ENCODE measurements at places on chromosomes 12 and 14. TPM values are rescaled to one million over a fixed set of nuclear protein-coding genes. Genes with fewer than 3 reads are reported as not detected.

GRCh38 chr12:132766380-132767085 is 4.9 kb upstream of the ANKLE2 start:
- no peaks in the 10 kb centered on the region for H3K27me3 ChIP-seq

CMA1 gene
- 0.92 TPM for total RNA-seq

DNA sequence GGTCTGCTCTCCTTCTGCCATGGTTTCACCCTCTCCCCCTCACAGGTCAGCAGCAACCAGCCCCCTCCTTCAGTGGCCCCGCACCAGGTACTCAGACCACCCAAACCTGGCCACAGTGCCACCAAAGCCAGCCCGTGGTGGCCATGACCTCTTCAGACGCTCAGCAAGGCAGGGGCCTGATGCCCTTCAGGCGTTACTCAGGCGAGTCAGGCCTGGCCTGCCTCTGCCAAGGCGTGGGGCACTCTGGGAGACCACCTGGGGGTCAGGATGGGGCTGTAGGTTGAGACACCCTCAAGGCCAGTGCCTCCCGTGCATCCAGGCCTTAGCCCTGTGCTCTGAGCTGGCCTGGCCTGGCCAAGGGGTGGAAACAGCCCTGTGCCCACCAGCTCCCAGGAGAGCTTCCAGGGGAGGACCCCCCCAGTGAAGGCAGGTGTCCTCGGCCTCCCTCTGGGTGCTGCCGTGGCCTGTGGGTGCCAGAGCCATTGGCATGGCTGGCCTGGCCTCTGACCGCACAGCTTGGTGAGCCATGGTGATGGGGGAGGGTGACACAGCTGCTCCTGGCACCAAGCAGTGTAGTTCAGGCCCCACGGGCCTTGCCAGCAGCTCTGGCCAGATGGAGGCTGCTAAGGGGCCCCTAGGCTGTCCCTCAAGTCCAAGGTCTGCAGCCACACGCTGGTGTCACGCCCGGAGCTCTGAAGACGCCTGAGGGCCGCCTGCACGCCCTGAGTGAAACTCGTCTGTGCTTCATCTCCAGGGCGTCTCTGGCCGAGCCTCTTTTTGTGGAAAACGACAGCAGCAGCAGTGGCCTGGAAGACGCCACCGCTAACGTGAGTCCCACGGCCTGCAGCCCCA is 15.1 kb downstream of the XRCC3 start:
- peaks cover 4% of the 10 kb centered on the region for H3K36me3 ChIP-seq
- H3K4me3 ChIP-seq: no peak overlapping the region
- peaks cover 48% of the 10 kb centered on the region for H3K4me1 ChIP-seq
- no peaks in the 10 kb centered on the region for H3K27me3 ChIP-seq
- H3K27ac ChIP-seq: peak overlapping the region; percentile 71

GRCh38 chr14:102437997-102438915 is 71.3 kb downstream of the ANKRD9 start:
- H3K4me1 ChIP-seq: peaks cover 25% of the 10 kb centered on the region
- H3K36me3 ChIP-seq: no peaks in the 10 kb centered on the region
- H3K4me3 ChIP-seq: peak overlapping the region; percentile 64
- DNase-seq: peak; percentile 90
- no peaks in the 10 kb centered on the region for H3K27me3 ChIP-seq

- no peaks in the 10 kb centered on the region for H3K4me1 ChIP-seq
- H3K27me3 ChIP-seq: no peaks in the 10 kb centered on the region
- no peak overlapping the region for H3K27ac ChIP-seq
These were observed 37.8 kb downstream of the SLCO1A2 start for GRCh38 chr12:21296751-21297406.

ZNF605 gene
- total RNA-seq: 7.8 TPM

GRCh38 chr14:100451264-100451663 is 128.1 kb downstream of the SLC25A47 start:
- no peaks in the 10 kb centered on the region for H3K36me3 ChIP-seq
- H3K27ac ChIP-seq: no peak overlapping the region
- DNase-seq: no peak
- H3K4me1 ChIP-seq: no peaks in the 10 kb centered on the region

HSPA2 gene
- 65.6 TPM for total RNA-seq

KLRC4 gene
- not detected for total RNA-seq

DNA sequence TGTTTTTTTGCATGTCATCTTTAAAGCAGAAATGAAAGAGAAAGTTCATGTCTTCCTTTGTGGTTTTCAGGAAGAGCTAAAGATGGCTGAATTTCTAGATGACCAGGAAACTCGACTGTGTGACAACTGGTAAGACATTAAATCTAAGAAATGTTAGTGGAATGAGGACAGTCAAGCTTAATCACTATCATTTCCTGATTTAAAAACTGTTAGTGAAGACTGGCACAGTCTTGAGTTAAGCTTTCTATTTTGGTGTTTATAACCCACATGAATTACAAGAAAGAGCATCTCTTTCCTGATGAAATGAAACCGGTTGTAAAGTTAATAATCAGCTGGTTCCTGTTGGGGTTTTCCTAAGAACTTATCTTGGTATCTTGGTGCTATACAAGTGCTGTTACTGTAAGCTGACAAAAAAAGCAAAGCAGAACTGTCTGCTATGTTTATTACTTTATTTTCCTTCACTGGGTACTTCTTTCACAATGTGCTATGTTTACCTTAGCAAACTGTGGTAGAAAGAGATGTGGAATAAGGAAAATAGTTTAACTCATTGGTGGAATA is 5.2 kb downstream of the TRAFD1 start:
- H3K27ac ChIP-seq: peak overlapping the region; percentile 56
- no peaks in the 10 kb centered on the region for H3K27me3 ChIP-seq
- peaks cover 30% of the 10 kb centered on the region for H3K4me1 ChIP-seq
- peak overlapping the region; percentile 4 for H3K4me3 ChIP-seq
- DNase-seq: no peak

DNA sequence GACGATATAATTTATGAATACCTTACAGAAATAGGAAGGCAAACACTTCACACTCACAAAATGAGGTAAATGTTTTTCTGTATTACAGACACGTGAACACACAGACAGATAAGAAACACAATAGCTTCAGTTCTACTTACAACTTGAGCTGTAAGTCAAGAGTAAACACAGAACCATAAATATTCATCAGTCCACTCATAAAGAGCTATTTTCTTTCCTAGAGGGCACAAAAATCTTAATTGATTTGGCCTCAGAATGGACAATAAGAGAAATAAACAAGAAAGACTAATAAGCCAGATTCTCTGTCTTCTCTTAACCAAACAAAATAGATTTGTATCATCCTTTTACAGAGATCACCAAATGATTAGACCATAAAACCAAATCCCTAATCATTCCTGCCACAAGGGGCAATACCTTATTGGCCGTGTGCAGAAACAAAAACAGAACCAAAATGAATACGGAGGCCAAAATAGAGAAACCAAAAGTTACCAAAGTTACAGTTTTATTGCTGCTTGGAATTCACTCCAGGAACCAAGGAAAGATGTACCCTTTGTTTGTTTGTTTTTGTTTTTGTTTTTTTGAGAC is 38.1 kb upstream of the GARIN2 start:
- no peaks in the 10 kb centered on the region for H3K4me1 ChIP-seq
- no peak for DNase-seq
- H3K27ac ChIP-seq: no peak overlapping the region
- H3K4me3 ChIP-seq: no peak overlapping the region

GRCh38 chr14:33063521-33063920 is 124.8 kb downstream of the NPAS3 start:
- H3K4me3 ChIP-seq: no peak overlapping the region
- H3K4me1 ChIP-seq: no peaks in the 10 kb centered on the region
- H3K27ac ChIP-seq: no peak overlapping the region
- H3K27me3 ChIP-seq: no peaks in the 10 kb centered on the region
- no peak for DNase-seq

GLIPR1 gene
- 5.1 TPM for total RNA-seq

DNA sequence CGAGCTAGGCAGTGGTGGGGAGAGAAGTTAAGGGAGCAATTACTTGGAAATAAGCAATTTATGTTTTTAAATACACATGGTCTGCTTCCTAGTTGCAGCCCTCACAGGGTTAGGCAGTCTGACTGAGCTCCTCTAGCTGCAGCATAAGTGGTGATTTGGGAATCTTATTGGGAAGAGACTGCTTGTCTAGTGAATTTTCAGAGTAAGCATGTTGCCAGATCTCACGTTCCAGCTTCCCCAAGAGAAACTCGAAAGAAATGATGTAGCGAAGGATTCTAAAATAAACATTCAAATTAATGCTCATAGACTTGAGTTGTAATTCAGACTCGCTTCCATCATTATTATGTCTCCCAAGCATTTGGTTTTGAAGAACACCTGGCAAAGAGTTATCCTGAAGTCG is 440.2 kb downstream of the ATP23 start:
- H3K27me3 ChIP-seq: no peaks in the 10 kb centered on the region
- H3K36me3 ChIP-seq: no peaks in the 10 kb centered on the region
- H3K27ac ChIP-seq: no peak overlapping the region
- no peaks in the 10 kb centered on the region for H3K4me1 ChIP-seq
- H3K4me3 ChIP-seq: no peak overlapping the region

DNA sequence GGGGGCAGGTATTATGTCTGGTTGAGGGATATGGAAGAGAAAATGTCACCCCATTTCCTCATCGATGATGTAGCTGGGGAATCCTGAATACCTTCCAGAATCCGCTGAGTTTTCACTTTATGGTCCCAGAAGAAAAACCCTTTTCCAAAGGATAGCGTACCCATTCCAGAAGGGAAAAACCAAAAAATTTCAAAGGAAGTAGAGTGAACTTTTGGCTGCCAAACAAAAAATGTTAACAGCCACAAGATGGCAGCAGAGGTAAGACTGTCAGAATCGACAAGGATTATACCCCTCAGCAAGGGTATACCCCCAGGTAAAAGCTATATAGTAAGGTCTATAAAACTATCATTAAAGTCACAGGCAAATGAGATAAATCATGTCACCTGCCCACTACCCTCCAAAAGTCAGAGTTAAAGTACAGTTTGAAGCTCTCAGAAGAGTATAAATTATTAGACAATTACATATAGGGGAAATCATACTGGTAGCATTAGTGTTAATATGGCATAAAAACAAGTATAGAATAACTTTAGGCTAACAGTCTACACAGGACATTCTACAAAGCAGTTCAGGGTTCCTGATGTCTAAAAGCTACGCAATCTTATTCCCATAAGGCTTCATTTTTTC is 18.0 kb downstream of the ACIN1 start:
- H3K36me3 ChIP-seq: peaks cover 99% of the 10 kb centered on the region
- H3K4me3 ChIP-seq: no peak overlapping the region
- DNase-seq: no peak
- H3K27ac ChIP-seq: peak overlapping the region; percentile 72
- H3K4me1 ChIP-seq: peaks cover 40% of the 10 kb centered on the region

- no peaks in the 10 kb centered on the region for H3K27me3 ChIP-seq
- H3K27ac ChIP-seq: no peak overlapping the region
- H3K36me3 ChIP-seq: no peaks in the 10 kb centered on the region
- peaks cover 2% of the 10 kb centered on the region for H3K4me1 ChIP-seq
- no peak overlapping the region for H3K4me3 ChIP-seq
These were observed 90.3 kb downstream of the RPS6KA5 start for GRCh38 chr14:90970167-90970600.

DNA sequence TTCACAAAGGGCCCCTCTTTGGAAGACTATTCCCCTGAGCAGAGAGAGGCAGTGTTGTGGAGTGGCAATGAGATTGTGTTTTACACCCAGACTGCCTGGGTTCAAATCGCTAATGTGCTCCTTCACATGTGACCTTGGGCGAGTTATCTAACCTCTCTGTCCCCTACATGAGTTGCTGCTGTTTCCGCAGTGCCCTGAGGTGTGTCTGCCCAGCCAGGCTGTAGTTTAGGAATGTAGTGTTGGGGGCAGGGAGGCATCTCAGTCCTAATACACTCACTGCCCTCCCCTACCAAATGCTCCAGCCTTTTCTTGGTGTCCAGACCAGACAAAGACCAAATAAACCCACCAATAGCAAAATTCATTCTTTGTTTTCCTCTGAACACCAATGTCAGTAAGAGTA is 78.6 kb downstream of the SLC24A4 start:
- no peak for DNase-seq
- no peak overlapping the region for H3K4me3 ChIP-seq
- no peak overlapping the region for H3K27ac ChIP-seq
- no peaks in the 10 kb centered on the region for H3K27me3 ChIP-seq

OVCH1 gene
- 0.13 TPM for total RNA-seq

SLC5A8 gene
- not detected for total RNA-seq

SDSL gene
- 6.0 TPM for total RNA-seq

DNA sequence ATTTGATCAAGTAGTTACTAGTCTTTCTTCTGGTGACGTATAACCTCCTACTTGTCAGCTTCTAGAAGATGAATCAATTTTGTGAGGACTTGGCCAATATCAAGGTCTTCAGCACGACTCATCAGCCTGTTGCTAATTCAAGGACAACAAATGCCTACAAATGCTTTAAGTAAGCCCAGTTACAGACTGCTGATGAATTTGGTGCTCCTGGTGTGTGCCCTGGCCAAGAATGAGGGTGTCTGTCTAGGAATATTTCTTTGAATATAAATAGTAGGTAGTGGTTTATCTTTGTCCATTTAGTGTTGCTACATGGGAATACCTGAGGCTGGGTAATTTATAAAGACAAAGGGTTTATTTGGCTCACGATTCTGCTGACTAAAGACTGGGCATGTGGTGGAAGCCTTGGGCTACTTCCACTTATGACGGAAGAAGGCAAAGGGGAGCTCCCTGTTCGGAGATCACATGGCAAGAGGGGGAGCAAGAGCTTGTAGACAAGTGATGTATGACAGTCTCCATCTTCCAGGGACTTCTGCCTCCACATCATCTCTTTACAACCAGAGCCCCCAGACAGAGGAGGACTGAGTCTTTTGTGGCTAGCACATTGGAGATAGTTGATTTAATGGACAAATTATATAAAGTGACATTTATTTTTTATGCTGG is 180.2 kb downstream of the CRADD start:
- no peak overlapping the region for H3K27ac ChIP-seq
- H3K36me3 ChIP-seq: no peaks in the 10 kb centered on the region
- no peak for DNase-seq
- H3K27me3 ChIP-seq: no peaks in the 10 kb centered on the region
- no peaks in the 10 kb centered on the region for H3K4me1 ChIP-seq
- H3K4me3 ChIP-seq: no peak overlapping the region

- H3K4me1 ChIP-seq: no peaks in the 10 kb centered on the region
- H3K36me3 ChIP-seq: no peaks in the 10 kb centered on the region
- peaks cover 13% of the 10 kb centered on the region for H3K27me3 ChIP-seq
- no peak overlapping the region for H3K4me3 ChIP-seq
These were observed 114.9 kb downstream of the ANO2 start for GRCh38 chr12:5830111-5830510.

DNA sequence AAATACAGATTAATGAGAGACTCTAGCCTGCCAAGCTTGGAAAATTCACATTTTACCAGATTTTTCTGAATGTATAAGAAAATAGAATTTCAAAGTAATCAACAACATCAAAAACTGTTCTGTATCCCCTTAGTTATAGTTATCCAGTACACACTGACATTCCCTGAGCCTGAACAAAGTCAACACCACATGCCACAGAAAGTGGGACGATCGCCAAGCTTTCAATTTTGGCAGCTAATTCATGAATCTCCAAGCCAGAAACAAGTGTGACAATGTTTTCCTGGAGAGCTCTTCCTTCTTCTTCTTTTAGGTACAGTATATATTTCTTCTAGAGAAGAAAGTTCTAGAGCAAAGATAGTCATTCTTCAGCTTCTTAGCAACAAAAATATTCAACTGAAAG is 290.2 kb downstream of the PRKD1 start:
- no peak for DNase-seq
- H3K4me1 ChIP-seq: no peaks in the 10 kb centered on the region
- H3K27ac ChIP-seq: no peak overlapping the region
- no peaks in the 10 kb centered on the region for H3K27me3 ChIP-seq

GRCh38 chr14:77260631-77261030 is 10.4 kb downstream of the NGB start:
- no peak overlapping the region for H3K4me3 ChIP-seq
- no peaks in the 10 kb centered on the region for H3K36me3 ChIP-seq
- no peaks in the 10 kb centered on the region for H3K27me3 ChIP-seq
- DNase-seq: no peak
- no peak overlapping the region for H3K27ac ChIP-seq
